ENCODE measurements at places on chromosomes 2 and 18.
A peak's percentile ranks its signal among the peaks of the same experiment; 100 is the strongest.

DNA sequence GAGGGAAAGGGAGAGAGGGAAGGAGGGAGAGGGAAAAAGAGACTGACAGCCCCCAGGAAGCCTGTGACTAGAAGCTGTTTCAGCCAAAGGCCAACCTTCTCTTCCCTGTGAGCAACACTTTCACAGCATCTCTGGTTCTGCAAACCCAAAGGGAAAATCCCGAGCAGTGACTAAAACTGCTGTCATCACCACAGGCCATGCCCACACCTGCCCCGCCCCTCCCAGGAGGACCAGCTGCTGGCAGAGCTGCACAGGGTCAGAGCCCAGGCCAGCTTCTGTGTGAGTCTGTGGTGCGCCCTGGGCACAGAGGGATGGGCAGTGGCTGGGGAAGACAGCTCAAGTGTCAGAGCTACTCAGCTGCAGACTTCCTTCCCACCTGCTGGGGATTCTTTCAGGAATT lies 64.9 kb upstream of the OTOS start:
- no peak for DNase-seq

DNA sequence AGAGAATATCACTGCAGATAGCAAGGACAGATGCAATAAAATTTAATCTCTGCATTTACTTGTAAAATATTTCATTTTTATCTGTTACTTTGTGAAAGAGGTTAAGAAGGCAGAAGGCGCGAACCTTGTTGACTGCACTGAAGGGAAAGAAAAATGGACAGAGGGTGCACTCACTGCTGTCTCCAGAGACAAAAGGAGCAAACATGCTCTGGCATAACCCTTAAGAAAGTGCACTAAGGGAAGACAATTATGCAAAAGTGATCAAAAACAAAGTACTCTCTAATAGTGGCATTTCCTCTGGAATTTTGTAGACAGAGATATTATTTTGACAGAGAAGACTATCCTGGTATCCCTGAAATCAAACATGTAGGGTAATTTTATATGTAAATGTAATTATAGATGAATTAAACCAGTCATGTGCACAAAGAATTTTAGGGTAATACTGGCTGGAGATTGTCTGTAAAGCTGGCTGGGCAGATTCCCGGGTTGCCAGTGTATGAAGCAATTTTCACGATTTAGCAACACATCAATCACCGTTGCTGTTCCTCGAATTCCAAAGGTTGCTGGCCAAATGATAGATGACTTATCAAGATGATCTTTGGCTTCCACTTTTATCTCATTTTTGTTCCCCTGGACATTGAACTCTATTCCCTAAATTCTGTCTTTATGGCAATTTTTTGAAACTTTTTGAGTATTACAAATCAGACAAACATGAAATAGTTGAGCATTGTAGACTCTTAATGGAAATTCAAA lies 1176.9 kb downstream of the SUCLG1 start:
- no peak for DNase-seq

DNA sequence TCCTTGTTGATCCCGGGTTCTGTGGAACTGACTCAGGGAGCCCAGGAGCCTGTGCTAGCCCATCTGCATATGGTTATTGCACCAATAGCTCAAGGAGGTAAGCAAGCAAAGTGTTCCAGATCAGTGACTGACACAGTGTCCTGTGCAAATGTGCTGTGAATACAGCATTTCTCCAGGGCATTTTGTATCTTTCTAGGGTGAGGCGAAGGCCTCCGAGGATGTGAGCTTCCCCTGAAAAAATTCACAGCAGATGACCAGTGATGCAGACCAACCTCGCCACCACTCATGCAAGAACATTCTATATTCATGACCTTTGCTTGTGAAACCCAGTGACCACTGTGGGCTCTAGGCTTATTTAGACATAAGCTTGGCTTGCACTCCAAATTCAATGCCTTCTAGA lies 15.2 kb upstream of the NT5DC4 start:
- no peak for DNase-seq

- peak; percentile 45 for DNase-seq
Observed at GRCh38 chr18:9987345-9987744, 73.5 kb downstream of the VAPA start.

DNA sequence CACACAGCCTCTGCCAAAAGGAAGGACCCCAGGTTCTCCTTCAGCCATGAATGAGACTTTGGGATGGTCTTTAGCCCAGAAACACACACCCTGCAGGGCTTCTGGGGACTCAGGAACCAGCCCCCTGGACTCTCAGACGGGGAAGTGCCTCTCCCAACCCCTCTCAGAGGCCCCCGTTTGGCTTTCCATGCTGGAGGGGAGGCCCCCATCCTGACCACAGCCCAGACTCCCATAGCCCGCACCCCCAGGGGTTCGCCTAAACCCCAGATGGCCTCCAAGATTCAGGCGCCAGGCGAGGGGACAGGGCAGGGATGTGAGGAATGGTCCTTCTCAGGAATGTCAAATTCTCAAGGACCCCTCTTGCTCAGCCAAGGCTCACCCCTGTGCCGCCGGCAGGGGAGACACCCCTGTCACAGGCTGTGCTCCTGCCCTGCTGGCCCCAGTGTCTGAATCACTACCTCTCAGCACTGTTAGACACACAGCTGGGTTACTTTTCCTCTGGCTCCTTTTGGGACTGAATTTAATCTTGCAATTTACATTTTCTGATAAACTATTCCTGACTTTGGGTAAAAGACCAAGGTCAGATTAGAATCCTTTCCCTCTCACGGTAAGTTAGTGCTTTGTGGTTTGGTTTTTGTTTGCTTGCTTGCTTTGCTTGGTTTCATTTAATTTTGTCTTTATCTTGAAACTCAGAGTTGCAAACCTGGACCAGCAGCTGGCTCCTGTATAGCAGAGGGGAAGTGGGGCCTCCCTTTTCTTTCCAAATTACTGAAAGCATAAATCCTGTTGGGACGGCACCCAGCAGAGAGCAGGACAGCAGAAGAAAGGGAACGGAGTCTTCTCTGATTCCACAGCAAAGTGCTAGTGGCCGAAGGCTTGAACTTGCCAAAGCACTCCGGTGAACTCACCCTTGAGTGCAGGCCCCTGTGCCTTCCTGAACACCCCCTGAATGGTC lies 198.9 kb upstream of the RAB6C start:
- peak; percentile 50 for DNase-seq

GRCh38 chr2:54601339-54601738 lies 122.1 kb upstream of the EML6 start:
- no peak for DNase-seq

GRCh38 chr2:240736281-240737250 lies 44.9 kb downstream of the AQP12A start:
- no peak for DNase-seq

DNA sequence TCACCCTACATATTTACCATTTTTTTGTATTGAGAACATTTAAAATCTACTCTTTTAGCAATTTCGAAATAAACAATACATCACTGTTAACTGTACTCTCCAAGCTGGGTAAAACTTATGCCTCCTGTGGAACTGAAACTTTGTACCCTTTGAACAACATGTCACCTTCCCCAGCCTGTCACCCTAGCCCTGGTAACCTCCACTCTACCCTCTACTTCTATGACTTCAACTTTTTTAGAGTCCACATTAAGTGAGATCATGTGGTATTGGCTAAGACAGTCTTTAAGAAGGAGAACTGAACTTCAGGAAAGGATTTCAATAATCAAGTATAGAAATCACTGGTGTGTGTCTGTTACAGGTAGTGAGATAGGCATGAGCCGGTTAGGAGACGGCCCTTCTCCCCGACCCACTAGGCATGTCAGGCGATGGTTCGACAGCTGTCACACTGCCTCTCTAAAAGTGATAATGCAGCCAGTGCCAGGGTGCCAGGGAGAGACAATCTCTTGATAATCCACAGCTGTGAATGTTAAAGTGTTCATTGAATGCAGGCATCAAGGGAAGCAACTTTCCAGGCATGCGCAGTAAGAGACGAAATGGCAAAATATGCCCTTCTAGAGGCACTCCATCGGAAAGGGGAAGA lies 74.6 kb upstream of the RNF152 start:
- DNase-seq: no peak

- no peak for DNase-seq
Observed at GRCh38 chr2:164511738-164512137, 109.5 kb downstream of the GRB14 start.

GRCh38 chr18:63000839-63001238 lies 285.5 kb downstream of the PHLPP1 start:
- DNase-seq: no peak

DNA sequence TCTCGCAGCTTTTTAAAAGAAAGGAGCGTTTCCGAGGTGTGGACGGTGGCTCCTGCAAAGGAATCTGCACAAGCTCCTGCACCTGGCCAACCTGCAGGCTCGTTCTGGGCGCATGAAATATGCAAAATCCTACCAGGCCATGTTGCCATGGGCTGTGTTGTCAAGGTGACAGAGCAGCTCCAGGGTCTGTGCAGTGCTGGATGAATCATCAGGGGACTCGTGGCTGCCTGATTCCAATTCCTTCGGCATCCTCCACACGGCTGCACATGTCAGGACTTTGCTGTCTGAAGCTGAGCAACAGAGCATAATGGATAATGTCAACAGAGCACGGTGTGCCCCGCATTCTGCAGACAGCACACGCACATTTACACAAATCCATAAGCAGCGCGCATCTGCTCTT lies 120.5 kb downstream of the EIPR1 start:
- no peak for DNase-seq

DNA sequence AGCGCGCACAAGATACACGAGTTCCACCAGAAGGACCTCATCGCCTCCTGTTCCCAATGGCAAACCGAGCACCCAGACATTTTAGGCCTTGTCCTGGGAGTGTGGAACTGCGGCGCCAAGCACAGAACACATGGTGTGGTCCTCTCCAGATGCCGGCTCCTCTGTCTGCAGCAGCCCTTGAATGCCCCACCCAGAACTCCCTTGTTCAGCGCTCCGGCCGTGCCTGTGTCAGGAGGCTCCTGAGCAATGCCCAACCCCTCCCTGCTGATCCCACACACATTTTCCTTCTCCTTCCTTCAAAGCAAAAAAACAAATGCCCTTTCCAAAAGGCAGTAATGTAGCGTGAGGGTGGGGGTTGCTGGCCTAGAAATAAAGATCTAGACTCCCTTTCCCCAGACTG lies 89.8 kb downstream of the GFPT1 start:
- no peak for DNase-seq
